ENCODE measurements at places on chromosomes 16 and 17.

- no peak for DNase-seq
These were observed 68.5 kb downstream of the CDC27 start for GRCh38 chr17:47120521-47121095.

DNA sequence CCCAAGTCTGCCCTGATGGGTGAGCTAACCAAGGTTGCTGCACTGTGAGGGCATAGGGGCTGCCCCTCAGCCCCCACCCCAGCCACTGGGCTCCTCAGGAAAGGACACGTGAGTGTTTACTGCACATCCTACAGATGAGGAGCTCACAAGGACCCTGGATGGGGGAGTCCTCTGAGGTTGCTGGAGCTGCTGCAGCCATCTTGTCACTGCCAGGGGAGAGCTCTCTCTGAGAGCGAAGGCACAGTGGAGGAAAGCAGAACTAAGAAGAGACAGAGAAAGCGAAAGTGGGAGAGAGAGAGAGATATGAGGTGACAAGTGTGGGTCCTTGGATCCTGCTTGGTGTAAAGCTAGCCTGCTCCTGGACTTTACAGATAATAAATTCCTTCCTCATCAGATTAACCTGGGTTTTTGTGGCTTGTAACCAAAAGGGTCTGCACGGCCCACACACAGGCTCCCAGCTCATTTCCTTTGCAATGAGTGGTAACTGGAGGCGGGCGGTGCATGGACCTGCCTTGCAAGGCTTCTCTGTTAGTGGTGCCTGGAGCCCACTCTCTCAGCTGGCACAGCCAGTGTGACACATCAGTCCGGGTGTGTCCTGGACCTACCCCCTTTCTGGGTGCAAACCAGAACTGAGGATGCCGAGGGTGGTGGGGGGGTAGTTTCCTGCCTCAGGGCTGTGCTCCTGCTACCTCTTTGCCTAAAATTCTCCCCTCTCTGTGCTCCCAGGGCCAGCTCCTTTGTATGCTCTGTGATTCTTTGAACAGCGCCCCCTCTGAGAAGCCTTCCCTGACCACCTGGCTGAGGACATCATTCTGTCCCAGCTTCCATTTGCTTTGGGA is 14.2 kb downstream of the SNX20 start:
- no peak for DNase-seq

DNA sequence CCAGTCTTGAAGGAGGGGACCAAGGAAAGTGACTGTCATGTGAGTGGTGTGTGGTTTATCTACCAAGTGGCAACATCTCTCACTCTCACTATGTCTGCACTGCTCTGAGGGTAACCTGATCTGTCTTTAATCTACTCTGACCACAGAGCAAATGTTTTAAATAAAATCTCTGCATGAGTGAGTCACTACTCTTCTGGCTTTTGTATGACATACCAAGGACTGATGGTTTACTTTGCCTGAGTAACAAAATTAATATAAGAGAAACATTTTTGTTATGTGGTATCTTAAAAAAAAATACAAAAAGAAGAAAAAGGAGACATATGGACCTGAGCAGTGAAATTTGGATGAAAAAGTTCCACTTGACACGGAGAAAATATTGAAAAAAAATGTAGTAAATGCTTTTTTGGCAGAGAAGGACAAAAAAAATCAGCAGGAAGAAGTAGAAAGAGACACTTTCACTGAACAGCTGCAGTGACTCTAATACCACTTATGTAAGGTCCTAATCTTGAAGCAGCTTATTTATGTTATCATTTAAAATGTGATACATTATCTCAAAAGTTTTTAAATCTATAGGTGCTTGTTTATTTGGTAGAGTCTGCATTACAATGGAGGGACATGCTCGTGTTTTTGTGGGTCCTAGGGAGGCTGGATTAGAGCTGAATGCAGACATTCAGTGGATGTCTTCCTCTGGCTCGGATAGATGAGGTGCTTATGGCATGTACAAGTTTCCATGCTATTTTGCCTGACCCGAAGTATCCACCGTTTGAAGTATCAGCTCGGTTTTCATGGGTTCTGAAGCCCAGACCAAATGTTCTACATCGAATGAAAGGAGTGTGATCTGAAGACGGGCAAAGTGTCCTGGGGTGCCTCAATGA is 240.7 kb downstream of the MAP2K6 start:
- no peak for DNase-seq

- DNase-seq, result no peak
These were observed 2.6 kb downstream of the CPD start for GRCh38 chr17:30381340-30381659.

- no peak for DNase-seq
These were observed at the start of gene NOTUM for GRCh38 chr17:81961087-81961511. Gene NOTUM, minus strand, starts transcription at chr17:81961187. Its CDS starts 278 bp downstream, at chr17:81960909.

DNA sequence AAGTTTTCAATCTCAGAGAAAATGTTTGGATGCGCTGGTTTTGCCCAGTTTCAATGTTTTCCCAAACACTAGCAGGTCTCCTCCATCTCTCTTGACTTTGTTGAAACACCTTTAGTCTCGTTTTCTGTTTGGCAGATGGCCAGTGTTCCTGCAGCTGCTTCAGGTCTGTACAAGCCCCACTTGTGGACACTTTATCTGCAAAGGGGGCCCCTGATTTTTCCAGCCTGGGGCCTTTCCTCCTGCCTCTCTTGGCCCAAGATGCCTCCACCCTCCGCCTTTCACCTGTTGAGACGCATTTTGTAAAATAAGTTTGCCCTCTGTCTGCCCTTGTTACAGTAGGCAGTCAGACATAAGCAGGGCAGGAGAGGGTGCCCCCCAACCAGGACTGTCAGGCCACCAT is 21.8 kb upstream of the PRM1 start:
- DNase-seq, result no peak

GRCh38 chr17:19482576-19482975 is 51.1 kb upstream of the SLC47A1 start:
- no peak for DNase-seq

DNA sequence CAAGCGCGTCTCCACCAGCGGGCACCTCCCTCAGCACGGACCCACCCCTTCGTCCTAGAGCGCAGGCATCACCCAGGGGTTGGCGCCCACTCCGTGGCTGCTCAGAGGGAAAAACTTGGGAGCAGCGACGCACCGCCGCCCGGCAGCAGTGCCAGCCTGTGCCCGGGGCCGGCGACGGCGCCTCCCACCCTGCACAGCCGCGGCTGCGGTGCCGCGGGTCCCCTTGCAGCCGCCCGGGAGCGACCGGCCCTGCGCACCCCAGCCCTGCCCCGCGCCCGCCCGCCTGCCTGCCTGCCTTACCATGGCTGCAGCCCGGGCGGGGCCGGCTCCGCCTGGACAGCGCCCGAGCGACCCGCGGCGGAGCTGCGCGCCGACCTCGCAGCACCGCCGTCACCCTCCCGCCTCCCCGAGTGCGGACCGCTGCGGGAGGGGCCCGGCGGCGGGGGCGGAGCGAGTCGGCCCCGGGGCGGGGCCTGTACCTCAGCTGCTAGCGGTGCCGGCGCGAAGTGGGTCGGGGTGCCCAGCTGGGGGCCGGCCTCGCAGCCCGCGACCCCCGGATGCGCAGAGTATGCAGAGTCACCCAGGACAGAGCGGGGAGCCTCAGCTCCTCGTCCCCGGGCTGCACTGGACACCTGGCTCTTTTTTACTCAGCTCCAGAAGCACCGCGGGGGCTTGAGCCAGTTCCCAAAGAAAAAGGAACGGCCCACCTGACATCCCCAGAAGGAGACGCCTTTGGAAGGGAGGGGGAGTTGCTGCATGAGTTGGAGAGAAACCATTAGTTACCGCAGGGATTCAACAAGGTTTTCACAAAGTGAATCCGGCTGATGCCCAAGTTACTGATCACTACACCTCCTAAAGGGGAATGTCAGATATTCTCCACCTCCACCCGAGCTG is 17.5 kb upstream of the MTMR4 start:
- no peak for DNase-seq

GRCh38 chr16:19227643-19228042 is 57.9 kb upstream of the CLEC19A start:
- DNase-seq, result no peak

DNA sequence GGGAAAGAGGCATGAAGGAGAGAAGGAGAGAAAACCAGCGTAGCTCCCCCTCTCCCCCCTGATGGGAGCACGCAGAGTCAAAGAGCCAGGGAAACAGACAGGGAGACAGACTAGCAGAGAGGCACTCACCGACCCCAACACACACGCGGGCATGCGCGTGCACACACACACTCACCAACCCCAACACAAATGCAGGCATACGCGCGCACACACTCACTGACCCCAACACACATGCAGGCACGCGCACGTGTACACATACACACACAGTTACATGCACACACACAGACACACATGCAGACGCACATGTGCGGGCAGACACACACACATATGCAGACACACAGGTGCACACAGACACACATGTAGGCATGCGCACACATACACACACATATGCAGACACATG is 4.6 kb downstream of the CACNB1 start:
- no peak for DNase-seq

DNA sequence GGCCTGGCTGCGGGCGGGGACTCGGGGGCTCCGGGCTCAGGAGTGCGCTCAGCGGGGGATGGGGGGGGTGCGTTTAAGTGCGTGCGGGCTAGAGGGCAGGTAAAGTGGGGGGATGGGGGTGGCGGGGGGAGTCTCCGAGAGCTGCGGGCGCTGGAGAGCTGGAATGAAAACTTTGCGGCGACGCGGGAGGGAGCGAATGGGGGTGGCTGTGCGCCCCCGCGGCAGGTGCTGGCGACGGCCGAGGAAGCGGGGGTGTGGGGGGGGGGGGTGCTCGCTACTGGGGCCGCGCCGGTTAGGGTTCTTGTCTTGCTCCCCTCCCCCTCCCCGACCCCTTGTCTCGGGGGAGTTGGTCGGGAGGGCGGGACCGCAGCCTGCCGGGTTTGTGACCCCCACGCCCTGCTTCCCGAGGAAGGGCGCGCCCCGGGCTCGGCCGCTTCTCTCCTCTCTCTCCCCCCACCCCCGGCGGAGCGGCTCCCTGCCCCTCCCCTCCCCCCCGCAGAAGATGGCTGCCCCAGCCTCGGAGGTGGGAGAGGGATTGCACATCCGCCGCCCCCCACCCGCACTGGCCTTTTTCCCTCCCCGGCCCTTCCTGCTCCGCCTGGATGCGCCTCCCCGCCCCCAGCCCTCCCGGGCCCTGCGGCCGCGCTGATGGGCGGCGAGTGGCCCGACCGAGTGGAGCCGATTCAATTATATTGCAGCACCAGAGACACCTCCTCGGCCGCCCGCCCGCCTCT is 649 bp downstream of the GSE1 start:
- peak; percentile 33 for DNase-seq

DNA sequence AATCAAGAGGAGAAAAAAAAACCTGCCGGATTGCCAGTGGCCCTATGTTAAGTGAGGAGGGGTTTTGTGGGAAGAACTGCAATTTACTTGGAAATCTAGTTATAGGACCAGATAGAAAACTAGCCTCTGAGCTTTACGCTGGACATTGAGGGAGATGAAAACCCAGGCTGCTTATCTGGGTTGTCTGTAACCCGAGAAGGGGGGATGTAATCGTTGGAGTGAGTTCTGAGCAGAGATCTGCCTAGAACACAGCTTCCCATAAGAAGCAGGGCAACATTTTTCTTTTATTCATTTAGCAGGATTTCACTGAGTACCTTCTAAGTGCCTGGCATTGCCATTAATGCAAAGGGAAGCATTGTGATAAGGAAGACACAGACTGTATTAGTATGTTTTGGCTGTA is 70.6 kb downstream of the KATNIP start:
- no peak for DNase-seq

- no peak for DNase-seq
These were observed 146.4 kb upstream of the COX10 start for GRCh38 chr17:13922885-13923284.

DNA sequence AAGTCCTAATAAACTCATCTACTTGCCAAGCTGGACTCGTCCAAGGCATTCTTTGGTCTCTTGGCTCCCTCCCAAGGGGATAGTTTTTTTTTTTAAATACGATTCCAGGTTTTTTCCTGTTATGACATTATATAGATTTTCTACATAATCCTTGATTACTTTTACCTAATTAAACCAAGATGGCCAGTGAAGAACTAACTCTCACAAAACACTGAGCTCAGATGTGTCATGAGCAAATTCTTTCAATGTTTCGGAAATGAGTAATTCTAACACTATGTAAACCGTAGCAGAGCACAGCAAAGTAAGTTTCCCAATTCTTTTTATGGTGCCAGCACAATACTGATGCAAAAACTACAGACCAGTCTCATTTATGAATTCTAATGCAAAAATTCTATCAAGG is 1.8 kb downstream of the ZNF23 start:
- DNase-seq, result no peak

- no peak for DNase-seq
These were observed 27.5 kb downstream of the TRPV3 start for GRCh38 chr17:3529817-3530741.

DNA sequence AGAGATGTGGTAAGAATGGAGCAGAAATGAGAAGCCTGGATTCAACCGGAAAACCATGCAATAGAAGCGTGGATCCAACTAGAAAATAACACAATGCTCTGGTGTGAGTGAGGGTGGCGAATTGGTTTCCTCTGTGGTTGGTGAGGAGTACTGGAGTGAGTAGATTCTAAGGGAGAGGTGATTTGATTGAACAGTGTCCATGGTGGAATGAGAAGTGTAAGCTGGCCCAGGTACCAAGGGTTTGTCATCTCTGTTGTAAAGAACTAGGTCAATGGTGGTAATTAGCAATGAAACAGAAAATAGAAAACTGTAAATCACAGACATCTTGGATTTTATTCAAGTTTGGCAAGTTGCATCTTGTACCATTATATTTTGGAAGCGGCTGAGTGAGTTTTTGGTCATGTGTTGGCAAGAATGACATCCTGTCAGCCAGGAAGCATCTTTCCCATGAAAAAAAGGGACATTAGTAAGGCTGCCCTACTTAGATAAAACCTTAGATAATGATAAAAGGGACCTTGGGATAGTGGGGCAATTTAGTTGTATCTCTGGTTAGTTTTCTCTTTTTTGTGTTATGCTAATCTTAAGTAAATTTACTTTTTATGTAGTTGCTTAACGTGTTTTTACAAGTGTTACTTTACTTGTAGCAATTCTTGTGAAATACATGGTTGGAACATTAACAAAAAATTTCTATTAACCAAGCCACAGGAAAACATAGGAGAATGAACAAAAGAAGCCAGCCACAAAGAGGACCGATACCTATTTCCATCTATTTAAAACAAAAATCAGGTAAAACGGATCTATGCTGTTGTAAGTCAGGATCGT is 20.9 kb downstream of the HSD17B2 start:
- no peak for DNase-seq

- no peak for DNase-seq
These were observed 690 bp downstream of the RPL23 start for GRCh38 chr17:38852771-38853291.

Data from NCI-H1694 treated with DMSO at 0.1 percent for 48 hours (cell line).